ENCODE measurements at places on chromosomes 5 and 9.

DNA sequence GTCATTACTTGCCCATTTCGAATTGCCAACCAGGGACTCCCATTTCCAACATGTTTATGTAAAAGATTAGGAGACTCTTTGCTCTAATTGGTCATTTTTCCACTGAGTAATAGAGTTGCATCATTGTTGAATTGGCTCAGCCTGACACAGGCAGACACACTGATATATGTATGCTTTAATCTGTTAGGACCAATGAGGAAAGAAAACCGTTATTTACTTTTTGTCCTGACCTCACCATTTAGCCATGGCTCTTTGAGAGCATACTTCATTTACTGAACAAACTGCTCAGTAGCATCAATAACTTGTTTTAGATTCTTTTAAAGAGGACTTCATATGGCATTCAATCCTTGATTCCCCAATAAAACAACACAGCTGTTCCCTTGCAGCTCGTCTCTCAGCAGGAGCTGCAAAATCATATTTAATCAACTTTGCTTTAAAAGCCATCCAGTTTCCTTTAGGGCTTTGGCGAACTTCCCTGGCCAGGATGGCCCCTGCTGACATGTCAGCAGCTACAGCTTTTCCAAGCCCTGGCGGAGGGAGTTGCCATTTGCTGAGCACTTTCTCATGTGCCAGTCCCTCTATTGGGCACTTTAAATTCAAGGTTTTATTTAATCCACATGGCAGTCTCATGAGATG is 251.5 kb upstream of the TNC start:
- no peak for DNase-seq

- DNase-seq: no peak
These were observed 274.1 kb downstream of the HSPA4 start for GRCh38 chr5:133325864-133326263.

DNA sequence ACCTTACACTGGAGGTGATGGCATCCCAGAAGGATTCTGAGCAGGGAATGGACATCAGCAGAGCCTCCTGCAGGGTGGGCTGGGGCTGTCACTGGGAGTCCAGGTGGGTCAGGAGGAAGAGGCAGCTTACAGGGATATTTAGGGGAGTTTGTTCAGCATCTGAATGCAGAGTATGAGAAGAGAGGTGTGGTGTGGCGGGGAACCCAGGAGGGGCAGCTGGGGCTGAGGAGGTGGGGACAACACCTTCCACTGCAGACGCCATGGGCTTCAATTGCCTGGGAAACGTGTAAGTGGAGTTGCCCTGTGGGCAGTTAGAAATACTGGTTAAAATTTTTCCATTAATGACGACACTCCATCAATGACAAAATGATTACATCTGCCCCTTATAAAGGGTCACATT is 33.5 kb downstream of the S1PR3 start:
- DNase-seq: no peak

DNA sequence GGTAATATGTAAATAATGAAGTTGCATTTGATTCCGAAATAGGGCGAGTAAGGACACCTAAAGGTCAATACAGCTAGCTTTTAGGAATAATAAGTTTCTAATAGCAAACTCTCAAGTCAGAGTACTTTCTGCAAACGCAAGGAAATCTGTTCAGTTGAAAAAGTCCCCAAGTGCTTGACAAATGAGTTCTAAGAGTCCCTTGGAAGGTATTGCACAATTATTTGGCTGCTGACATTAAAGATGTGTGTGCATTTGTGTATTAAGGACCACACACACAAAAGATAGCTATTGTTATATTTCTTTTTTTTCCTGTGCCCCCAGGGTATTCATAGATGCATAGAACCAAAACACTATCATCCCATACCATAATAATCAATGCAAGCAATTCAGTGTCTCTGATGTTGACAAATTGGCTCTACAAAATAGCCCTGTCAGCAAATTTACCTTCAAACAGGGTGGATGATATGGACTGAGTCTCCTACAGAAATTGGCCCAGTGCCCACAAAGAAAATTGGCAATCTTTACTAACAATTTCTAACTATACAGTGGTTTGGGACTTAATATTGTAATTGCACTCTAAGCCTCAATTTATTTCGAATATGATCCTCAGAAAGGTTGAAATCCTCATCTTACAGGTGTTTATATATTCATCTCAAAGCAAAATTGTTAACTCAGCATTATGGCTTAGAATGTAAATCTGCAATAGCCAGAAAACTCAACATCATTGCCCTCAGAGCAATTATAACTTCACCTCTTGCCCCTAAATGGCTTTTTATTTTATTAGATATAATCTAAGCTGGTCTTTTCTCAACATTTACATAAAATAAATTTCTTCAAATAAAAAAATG is 827.2 kb downstream of the MAT2B start:
- DNase-seq: no peak

GRCh38 chr5:94113-94892 is 2.3 kb downstream of the PLEKHG4B start:
- no peak for DNase-seq

- no peak for DNase-seq
These were observed 177.5 kb downstream of the ZDHHC21 start for GRCh38 chr9:14515571-14516198.

DNA sequence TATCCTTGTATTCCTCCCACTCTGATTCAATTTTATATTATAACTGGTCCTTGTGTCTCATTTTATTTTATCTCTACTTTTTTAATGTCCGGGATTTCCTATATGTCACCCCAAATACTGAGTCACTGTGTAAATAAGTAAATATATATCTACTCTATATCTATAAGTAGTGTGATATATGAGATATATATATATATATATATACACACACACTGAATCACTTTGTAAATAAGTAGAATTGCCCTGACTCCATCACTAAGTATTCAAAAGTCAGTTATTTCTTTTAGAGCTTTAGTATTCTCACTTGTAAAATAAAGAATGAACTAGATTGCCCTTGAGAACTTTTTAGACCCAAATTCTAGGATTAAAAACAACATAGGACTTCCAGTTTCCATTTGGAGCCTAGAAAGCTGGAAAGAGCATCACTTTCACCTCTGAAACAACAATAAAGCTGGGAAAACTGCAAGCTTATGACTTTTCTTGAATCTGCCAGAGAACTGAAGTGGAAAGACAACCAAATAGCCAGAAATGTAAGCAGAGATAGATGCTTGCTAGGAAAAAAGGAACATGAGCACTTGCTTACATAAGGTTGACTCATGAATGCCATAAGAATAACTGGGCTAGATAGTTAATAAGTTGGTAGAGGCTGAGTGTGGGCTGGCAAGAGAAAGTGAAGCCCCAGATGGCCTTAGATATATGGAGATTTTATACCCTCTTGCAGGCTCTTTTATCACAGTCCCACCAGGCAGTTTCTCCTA is 171.1 kb upstream of the TLX3 start:
- DNase-seq: no peak

DNA sequence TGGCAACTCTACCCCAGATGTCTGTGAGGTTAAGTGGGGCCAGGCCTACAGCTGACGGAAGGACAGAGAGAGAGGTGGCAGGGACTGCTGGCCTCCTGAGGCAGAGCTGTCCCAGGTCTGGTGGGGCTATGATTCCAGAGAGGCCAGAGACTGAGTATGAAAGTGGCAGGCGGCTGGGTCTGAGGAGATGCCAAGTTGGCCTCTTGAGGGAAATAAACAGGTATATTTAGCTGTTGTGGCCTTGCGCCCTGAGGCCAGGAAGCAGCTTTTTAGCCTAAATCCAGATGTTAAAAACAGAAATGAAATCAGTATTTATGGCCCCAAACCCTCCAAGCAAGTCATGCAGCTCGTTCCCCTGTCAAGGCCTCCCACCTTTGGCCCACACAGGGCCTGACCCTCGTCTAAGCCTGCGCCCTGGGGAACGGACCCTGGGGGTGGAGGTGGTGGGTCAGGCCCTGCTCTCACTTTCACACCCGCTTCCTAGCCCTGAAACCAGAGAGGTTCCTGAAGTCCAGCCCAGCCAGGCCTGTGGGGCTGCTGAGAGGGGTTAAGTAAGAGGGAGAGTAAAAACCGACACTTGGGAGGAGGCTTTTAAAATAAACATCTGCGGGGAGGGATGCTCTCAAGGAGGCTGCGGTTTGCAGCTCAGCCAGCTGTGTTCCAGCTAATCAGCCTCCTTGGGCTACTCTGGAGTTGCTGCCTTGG is 18.7 kb downstream of the PCDHGC5 start:
- no peak for DNase-seq

- DNase-seq: no peak
These were observed 23.6 kb downstream of the LHX2 start for GRCh38 chr9:124035001-124035650.

GRCh38 chr5:115267617-115268016 is 4.9 kb upstream of the PGGT1B start:
- no peak for DNase-seq

DNA sequence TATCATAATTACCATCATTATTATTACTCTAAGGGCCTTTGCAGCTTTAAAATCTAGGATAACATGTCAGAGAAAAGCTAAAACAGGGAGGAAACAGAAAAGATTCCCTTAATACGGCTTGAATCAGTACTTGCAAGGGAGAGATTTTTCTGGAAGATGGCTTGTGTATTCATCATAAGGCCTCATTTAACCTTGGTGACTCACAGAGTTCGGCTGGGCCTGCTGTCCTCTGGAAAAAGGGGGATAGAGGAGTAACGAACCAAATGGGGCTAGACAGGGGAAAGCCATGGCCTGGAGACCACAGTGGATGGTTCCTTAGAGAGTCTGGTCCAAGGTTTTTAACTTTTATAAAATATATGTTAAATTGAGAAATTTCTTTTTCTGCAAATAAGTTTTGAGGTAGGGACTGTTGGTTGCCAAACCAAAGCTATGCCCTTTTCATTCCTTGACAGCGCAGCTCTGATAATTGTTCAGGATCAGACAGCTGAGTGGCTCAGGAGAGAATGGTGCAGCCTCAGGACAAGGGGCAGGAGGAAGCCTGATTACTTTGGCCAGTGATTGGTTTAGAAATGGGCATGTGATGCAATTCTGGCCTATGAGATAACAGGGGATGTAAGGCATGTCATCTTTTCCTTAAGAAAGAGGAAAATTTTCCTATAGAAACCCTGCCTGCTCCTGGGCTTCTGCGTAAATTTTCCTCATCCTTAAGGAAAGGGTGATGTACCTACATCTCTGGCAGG is 25.6 kb upstream of the GSN start:
- no peak for DNase-seq

Data from cerebellar nuclear complex (tissue), 1 donor.